NCI-H510A treated with DMSO at 0.1 percent for 48 hours (cell line): ENCODE measurements at places on chromosomes 4 and X.
A peak's percentile ranks its signal among the peaks of the same experiment; 100 is the strongest.

DNA sequence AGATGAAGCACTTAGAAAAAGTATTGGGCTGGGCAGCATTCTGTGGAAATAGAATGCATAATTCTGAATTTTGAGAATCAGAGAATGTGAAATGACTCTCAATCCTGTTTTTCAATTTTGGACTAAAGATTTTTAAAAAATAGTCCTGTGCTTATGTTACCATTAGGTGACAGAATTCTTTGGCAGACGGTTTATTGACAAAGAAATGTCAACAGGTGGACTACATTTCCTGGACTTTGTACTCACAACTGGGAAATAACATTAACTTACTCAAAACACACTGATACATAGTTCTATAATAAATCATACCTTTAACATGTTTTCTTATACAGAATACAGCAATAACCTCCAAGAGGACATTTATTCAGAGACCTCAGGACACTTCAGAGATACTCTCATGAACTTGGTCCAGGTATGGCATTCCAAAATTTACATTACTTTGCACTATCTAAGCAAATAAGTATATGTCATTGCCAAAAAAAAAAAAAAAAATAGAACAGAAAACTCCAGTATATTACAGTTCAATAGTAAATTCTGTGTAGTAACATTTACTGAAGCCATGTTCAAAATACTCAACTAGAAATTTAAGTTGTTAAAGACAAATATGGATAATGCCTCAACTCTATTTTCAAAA is 72.7 kb downstream of the ANXA10 start:
- DNase-seq = no peak

GRCh38 chr4:109263721-109264120 is 38.7 kb downstream of the COL25A1 start:
- DNase-seq = no peak

DNA sequence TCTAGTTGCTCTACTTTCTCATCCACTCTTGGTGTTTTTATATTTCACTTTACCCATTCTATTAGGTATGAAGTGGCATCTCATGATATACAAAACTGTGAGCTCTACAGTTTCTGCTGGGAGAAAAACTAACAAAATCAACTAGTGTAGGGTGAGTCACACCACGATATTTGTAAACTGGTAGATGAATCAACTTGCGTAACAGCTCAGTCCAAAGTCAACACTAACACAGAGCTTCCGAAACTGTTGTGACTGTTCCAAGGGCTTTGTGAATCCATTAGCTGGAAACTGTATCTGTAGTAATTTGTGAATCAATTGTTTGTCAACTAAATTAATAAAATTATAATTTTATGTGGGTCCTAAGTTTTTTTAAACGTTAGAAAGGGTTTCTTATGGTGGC is 119.8 kb upstream of the TSPAN5 start:
- no peak for DNase-seq

- DNase-seq = no peak
Observed at GRCh38 chrX:129836827-129837226, 6.9 kb downstream of the ZDHHC9 start.

- no peak for DNase-seq
Observed at GRCh38 chr4:55078987-55079386, 46.4 kb downstream of the KDR start.

- no peak for DNase-seq
Observed at GRCh38 chr4:37685161-37685822, 884 bp downstream of the RELL1 start.

- no peak for DNase-seq
Observed at GRCh38 chr4:140875746-140876452, 119.7 kb upstream of the TBC1D9 start.

GRCh38 chr4:16838226-16838875 is 60.1 kb downstream of the LDB2 start:
- no peak for DNase-seq

DNA sequence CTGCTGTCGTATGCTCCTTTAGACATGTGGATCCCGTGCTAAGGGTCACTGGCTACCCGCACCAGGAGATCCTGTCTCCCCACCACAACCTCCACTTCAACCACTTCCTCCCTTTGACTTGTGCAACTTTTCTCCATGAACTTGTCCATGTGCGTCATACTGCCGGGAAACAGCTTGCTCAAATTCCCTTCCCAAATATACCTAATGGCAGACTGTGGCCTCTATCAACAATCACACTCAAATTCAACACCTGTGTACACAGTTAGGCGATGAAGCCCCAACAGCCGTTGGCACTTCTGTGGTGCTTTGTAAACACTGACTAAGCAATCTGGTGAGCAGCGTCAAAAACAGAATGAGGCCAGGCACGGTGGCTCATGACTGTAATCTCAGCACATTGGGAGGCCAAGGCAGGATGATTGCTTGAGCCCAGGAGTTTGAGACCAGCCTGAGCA is 49.5 kb downstream of the CD99L2 start:
- DNase-seq = peak; percentile 90

- peak; percentile 11 for DNase-seq
Observed at GRCh38 chrX:70554081-70554480, 109.4 kb downstream of the DLG3 start.

GRCh38 chr4:103318327-103318726 is 120.2 kb upstream of the CENPE start:
- no peak for DNase-seq

GRCh38 chr4:95835672-95836071 is 4.2 kb upstream of the PDHA2 start:
- no peak for DNase-seq

- DNase-seq = no peak
Observed at GRCh38 chr4:46993075-46994006, at the start of gene GABRA4. GABRA4 (minus strand) TSS chr4:46993581; CDS start chr4:46993424, 157 bp downstream.

GRCh38 chrX:130130990-130131389 is 20.7 kb upstream of the ELF4 start:
- no peak for DNase-seq

- no peak for DNase-seq
Observed at GRCh38 chrX:40072246-40072645, 25.5 kb downstream of the BCOR start.

DNA sequence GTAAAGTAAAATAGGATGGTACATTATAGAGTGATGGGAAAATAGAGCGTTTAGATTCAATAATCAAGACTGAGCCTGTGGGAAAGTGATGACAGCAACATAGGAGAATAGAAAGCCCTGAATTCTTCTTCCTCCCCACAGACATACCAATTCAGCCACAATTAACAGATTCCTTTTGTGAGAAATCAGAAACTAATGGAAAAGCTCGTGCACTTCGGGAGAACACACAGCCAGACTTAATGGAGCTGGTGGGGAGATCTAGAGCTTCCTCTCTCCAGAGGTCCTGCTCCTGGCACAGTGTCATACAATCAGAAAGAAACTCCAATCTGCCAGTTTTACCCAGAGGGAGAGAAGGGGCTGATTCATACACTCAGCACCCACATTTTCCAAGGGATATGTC is 676.3 kb upstream of the BOD1L1 start:
- DNase-seq = no peak

GRCh38 chrX:33808636-33809035 is 323.5 kb downstream of the FAM47A start:
- no peak for DNase-seq

- no peak for DNase-seq
Observed at GRCh38 chr4:10100734-10101216, 15.8 kb downstream of the WDR1 start.
